ENCODE measurements at places on chromosomes 7 and 10. TPM values are rescaled to one million over a fixed set of nuclear protein-coding genes. Genes with fewer than 3 reads are reported as not detected.

DNA sequence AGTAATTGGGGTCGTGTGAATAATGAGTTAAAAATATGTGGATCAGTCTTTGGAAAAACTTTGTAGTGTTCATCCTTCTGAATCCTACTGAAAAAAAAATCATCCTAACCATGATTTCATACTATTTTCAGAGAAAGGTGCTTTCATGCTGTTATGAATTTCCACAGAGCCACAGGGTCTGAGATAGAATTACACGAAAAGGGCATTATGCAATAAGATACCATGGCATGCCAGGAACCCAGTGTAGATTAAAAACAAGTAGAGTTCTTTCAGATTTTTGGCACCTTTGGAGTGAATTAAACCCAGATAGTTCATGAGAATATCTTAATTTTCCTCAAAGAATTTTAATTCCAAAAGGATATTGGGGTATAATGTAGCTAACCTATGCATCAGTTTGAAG, 47.5 kb upstream of the AGMO start:
- DNase-seq, result no peak

Gene FOXI2
- total RNA-seq, result not detected

Gene CDC14C
- total RNA-seq, result 0.17 TPM

DNA sequence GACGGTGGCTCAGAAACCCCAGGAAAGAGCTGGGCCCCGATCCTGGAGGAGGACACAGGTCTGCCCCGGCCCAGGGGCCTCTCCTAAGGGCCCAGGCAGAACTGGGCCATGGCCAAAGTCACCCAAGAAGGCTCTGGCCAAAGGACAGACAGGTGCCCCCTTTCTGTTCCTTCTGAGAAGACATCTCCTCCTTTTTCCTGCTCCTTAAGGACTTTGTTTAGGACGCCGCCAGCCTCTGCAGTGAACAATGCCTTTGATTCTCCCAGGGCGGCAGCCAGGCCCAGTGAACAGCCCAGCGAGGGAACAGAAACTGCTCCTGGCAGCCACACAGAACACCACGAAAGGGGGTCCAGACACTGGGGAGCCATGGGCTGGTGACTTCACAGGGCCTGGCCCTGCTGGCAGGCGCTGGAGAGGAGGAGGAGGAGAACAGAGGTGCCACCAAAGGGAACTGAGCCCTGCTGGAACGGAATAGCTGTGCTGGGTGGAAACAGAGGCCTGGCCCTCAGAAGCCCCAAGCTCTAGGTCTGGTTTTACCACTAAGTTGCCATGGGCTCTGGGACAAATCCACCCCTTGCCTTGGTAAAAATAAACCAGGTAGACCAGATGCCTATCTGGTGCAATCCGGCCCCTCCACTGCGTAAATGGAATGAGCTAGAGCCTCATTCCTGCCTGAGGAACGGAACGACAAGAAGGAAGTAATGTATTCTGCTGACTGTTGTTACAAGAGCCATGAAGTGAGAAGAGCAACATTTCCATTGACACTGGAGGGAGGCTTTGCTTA, 163.3 kb upstream of the RHEB start:
- no peak for DNase-seq

Gene AEBP1
- 16.7 TPM for total RNA-seq
